ENCODE measurements at places on chromosomes 2 and 18.

GRCh38 chr2:66428986-66429612 is 5.8 kb upstream of the MEIS1 start:
- DNase-seq: peak; percentile 22

GRCh38 chr2:172381275-172382027 is 45.9 kb upstream of the ITGA6 start:
- no peak for DNase-seq

DNA sequence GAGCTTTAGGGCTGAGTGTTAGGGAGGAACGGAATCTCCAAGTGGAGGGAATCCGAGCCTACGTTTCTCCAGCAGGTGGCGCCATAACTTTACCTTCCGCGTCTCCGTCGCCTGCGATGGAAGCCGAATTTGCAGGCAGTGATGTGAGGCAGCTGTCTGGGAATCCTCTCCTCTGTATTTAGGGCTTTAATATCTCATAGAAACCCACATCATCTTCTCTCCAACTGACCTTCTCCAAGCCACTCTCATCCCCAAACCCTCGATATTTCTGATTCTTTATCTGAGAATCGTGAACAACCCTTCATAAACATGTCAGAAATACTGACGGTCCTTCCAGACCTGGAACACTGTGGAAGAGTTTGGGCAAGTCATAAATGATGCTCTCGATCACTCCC is 27.5 kb downstream of the SIX2 start:
- peak; percentile 53 for DNase-seq

DNA sequence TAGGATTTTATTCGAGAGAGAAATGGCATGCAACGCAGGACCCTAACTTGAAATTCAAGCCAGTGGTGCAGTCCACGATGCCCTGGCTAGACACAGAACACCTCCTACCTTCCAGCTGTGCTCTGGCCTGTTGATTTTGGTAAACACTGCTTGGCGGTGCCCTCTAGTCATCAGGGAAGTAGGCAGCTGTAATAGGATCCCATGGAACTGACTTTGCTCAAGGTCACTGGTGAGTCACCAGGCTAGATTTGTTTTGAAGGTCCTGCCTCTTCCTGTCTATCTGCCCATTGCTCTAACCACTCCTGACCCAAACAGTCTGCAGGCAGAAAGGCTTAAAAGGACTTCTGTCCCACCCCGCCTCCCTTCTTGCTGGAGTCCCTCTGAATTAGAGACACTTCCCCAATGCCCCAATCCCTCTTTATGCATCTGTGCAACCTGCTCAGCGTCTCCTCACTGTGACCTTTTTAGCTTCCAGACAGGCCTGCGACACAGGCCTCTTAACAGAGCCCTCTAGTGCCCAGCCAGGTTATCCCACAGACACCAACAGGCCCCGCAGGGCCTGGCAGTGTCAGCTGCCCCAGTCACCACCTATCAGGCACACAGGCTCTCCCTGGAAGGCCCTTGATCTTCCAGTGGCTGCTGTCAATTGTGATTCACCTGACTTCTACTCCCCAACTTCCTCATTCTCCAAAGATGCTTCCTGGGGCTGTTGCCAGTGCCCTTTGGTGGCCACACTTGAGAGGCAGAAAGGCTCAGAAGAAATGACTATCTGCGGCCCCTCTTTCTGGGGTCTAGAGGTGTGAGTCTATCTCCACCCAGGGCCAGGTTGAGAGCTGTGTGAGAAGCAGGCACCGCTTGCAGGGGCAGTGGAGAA is 5.2 kb downstream of the TMEM127 start:
- no peak for DNase-seq

DNA sequence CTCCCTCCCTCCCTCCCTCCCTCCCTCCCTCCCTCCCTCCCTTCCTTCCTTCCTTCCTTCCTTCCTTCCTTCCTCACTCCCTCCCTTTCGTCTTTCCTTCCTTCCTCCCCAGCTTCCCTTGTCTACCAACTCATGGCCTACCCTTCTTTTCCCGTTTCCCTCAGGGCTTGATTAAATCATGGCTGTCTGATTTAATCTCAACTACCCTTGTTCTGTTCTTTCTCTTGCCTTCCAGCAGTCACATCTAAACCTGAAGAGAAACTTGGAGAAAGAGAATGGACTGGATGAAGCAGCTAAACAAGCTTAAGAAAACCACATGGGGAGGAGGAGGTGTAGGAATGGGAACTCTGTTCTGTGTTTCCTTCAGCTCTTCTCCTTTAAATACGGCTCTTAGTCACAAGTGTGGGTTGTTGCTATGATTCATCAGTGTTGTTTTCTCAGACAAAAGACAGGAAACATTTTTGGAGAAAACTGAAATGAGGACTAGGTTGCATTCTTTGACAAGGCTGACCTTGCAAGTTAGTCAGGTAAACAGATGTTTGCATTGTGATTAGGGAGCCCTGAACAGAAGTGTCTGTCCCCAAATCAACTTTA is 177.9 kb downstream of the LRRTM1 start:
- no peak for DNase-seq

- DNase-seq: no peak
Observed at GRCh38 chr18:69898241-69898861, 49.3 kb downstream of the CD226 start.

DNA sequence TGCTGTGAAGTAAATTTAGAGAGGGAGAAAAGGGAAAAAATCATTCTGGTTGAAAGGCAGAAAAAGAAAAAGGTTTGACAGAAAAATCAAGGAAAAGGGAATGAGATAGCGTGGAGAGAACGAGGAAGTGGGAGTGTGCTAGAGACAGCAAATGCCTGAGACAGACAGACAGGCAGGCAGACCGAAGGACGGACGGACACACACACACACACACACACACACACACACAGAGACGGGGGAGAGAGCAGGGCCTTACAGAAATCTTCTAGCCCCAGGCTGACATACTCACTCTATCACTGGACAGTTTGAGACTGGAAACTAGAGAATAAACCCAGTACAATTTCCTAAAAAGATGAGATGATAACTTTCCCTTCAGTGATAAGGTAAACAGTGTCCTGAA is 238.4 kb downstream of the ZNF521 start:
- no peak for DNase-seq

GRCh38 chr2:200306196-200306930 is at the start of gene SPATS2L:
Gene SPATS2L (plus strand): TSS chr2:200306693. CDS start chr2:200389245, 82,552 bp downstream.
- no peak for DNase-seq

GRCh38 chr2:131588152-131588873 is 60.6 kb downstream of the CCDC74A start:
- no peak for DNase-seq

- DNase-seq: no peak
Observed at GRCh38 chr2:127046579-127046978, 60.4 kb downstream of the BIN1 start.

GRCh38 chr2:233354500-233354924 is 218 bp downstream of the DGKD start:
- DNase-seq: no peak

DNA sequence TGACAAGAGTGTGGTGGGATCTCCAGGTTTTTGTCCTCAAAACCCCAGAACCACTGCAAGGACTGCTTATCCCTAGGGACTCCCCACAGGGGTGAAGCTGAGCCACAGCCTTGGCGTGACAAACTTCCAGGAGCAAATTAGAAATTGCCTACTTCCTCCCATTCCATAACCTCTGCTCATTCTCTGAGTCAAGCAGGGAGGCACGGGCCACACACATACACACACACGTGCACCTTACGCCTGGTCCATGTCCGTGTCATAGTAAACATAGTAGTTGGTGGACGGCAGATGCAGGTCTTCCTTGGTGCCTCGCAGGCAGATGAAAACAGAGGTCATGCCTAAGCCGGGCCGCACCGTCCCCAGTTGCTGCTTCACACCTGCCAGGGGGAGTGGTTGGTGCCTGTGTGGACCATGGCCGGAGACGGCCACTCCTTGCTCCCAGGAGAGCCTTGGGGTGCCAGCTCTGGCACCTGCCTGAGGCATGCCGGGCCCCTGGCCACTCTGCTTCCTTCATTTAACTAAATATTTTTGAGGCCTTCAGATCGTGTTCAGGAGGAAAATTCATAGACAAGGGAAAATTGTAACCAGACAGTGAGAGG is 9.9 kb downstream of the RETSAT start:
- DNase-seq: no peak

GRCh38 chr18:58054041-58054781 is 10.2 kb downstream of the NEDD4L start:
- DNase-seq: no peak

GRCh38 chr2:180554330-180554729 is 426.1 kb upstream of the UBE2E3 start:
- DNase-seq: no peak

DNA sequence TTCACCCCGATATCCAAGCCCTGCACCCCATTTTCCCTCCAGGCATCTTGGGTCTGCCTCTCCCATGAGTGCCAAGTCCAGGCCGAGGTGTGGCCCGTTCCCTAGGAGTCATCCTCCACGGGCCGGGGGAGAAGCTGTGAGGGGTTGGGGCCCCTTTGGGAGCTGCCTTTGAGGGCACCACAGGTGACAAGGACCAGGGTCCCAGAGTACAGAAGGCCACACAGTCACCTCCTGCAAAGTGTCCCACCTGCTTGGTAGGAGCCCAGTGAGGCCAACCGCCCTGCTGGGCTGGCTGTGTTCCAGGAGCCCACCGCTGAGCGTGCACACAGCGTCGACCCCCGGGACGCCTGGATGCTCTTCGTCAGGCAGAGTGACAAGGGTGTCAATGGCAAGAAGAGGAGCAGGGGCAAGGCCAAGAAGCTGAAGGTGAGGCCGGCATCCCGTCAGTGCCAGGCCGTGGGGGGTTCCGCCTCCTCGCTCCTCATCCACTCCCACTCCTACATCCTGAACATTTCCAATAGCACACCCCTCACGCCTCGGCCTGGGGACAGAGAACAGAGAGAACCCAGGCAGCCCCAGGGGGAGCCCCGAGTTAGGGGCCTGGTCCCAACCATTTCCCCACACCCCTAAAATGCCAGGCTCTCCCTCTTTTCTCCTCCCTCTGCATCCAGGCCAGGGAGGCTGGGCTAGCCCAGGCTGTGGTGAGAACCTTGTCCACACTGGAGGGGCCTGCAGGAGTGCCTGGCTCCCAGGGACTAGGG is 2.7 kb downstream of the ERFE start:
- DNase-seq: no peak

DNA sequence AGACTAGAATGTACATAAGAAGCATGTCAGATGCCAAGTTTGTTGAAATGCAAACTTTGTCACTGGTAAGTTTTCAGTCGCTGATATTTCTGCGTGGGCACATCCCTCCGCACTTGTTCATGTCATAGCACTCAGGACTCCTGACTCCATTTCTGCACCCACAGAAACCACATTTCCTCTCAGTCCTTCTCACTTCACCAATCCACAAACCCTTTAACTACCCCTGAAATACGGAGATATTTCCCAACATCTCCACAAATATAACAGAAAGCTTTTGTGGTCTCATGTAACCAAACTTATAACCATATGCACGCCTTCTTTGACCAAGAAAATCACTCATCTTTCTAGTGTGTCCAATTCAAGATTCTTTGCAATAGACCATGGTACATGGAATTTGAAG is 276.9 kb upstream of the ERBB4 start:
- no peak for DNase-seq

- DNase-seq: no peak
Observed at GRCh38 chr2:100182494-100183361, 40.3 kb upstream of the AFF3 start.

DNA sequence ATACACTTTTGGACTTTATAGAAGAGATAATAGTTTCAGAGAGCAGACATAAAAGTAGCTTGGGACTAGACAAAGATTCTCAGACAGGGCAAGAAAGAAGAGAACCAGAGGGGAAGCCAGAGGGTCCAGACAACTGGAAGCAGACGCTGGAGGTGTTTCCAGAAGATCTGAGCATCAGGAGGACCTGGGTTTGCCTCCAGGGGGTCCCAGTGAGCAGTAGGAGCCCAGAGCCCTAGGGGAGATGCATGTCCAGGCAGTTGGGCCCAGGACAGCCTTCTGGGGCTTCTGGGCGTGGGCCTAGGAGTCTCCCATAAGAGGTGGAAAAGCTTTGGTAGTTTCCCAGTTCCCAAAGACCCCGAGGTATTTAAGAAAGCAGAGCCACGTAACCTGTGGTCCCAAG is 251.2 kb upstream of the ID2 start:
- no peak for DNase-seq

GRCh38 chr2:160498137-160498536 is 4.5 kb upstream of the RBMS1 start:
- DNase-seq: no peak

- no peak for DNase-seq
Observed at GRCh38 chr2:191910518-191910917, 63.6 kb upstream of the CAVIN2 start.
